ENCODE measurements at places on chromosomes 1 and 21. TPM values are rescaled to one million over a fixed set of nuclear protein-coding genes. Genes with fewer than 3 reads are reported as not detected.

GRCh38 chr1:232891656-232892317, 58.6 kb upstream of the NTPCR start:
- DNase-seq: no peak

GRCh38 chr1:110280126-110280525, 59.1 kb upstream of the RBM15 start:
- DNase-seq: no peak

DNA sequence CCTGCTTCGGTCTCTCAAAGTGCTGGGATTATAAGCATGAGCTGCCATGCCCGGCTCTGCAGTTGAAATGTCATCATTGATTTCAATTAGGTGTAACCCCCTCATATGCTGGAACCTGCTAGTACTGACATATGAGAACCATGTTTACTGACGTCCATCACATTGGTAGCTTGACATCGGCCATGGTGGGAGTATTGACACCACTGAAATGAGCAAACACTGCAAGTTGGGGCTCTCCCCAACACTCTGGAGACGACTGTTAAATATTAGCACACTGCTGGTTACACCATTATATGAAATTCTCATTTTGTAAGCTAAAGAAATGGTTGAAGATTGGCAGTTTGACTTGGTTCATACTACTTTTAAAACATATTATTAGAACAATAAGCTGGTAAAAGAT, 63.7 kb downstream of the CNST start:
- DNase-seq: no peak

DNA sequence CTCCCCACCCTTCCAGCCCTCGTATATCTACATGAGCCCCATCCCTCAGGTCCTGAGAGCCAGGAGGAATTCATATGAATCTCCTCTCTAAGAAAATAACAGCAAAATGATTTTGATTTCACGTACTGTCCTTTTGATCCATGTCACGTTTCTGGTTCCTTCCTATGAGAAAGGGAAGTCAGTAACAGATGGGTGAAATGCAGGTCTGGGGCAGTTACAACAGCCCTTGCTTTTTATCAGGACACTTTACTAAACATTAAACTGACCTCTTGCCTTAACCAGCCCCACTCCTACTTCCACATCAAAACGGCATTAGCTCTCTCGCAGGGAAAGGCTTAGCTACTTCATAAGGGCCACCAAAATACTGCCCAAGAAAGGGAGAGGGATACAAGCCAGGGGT, 59.0 kb downstream of the SPATA46 start:
- no peak for DNase-seq

- DNase-seq: no peak
Observed at GRCh38 chr1:69693921-69694675, 126.4 kb downstream of the LRRC7 start.

The CXADR gene
- 0.66 TPM for total RNA-seq

The ADAMTS4 gene
- total RNA-seq: 0.63 TPM

The S100A8 gene
- not detected for total RNA-seq

The FGR gene
- total RNA-seq: 0.61 TPM

The SDE2 gene
- total RNA-seq: 28.8 TPM
